ENCODE measurements at places on chromosomes 16 and 17. TPM values are rescaled to one million over a fixed set of nuclear protein-coding genes. Genes with fewer than 3 reads are reported as not detected.

The OR3A3 gene
- not detected for polyA plus RNA-seq

The CES5A gene
- not detected for polyA plus RNA-seq

The HOXB1 gene
- polyA plus RNA-seq = not detected

The SCGB1C2 gene
- polyA plus RNA-seq = not detected

The OR2C1 gene
- polyA plus RNA-seq = 0.13 TPM

The INO80E gene
- polyA plus RNA-seq = 7.3 TPM

The TP53TG3F gene
- not detected for polyA plus RNA-seq

The GDPD1 gene
- 0.88 TPM for polyA plus RNA-seq

The C16orf74 gene
- polyA plus RNA-seq = 15.0 TPM

The CHRNE gene
- 0.21 TPM for polyA plus RNA-seq

The NPIPA7 gene
- not detected for polyA plus RNA-seq
